Stimulated activated memory B cell treated with anti-CD40 and anti-IgM and Interleukin-4, amounts not matched to agents 10 μg/mL and 1 μg/mL and 100 μg/mL, for 72 hours (primary cell): ENCODE measurements at places on chromosomes 1 and 21.

DNA sequence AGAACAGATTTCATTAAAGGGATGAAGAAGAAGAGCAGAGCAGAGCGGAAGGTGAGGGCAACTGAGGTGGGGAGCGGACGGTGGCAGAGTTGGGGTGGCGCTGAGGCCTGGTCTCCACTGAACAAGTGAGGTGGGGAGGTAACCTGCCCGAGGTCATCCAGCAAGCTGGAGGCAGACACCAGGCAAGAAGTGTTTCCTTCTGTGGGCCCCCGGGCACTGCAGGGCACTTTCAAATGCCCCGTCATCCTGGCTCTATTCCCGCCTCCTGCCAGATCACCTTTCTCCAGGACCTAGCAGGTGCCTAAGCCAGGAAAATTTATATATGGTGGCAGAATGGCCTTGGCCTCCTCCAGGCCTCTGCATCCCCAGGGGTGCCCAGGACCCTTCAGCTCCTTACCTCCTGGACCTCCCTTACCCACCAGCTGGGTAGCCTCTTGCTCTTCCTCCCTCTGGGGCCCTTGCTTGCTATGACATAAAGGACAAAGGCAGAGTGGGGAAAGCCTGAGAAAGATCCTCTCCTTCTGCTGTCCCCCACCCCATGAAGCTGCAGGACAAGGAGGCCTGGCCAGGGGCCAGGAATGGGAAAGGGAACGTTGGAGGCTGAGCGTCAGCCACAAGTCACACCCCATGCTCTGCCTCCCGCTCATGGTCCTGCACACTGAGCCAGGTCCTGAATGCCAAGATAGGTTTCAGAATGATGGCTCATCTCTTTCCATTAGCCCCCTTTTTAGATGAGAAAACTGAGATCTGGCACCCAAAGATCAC, 29.0 kb downstream of the VWA5B1 start:
- no peak overlapping the region for H3K27ac ChIP-seq
- ATAC-seq: no peak
- peaks cover 36% of the 10 kb centered on the region for H3K27me3 ChIP-seq
- peaks cover 22% of the 10 kb centered on the region for H3K4me1 ChIP-seq

- H3K4me1 ChIP-seq: peaks cover 8% of the 10 kb centered on the region
- H3K27ac ChIP-seq: no peak overlapping the region
- H3K27me3 ChIP-seq: no peaks in the 10 kb centered on the region
- H3K36me3 ChIP-seq: no peaks in the 10 kb centered on the region
- no peak for ATAC-seq
- H3K4me3 ChIP-seq: no peak overlapping the region
Measured at GRCh38 chr1:220902916-220903315, 23.7 kb downstream of the HLX start.

DNA sequence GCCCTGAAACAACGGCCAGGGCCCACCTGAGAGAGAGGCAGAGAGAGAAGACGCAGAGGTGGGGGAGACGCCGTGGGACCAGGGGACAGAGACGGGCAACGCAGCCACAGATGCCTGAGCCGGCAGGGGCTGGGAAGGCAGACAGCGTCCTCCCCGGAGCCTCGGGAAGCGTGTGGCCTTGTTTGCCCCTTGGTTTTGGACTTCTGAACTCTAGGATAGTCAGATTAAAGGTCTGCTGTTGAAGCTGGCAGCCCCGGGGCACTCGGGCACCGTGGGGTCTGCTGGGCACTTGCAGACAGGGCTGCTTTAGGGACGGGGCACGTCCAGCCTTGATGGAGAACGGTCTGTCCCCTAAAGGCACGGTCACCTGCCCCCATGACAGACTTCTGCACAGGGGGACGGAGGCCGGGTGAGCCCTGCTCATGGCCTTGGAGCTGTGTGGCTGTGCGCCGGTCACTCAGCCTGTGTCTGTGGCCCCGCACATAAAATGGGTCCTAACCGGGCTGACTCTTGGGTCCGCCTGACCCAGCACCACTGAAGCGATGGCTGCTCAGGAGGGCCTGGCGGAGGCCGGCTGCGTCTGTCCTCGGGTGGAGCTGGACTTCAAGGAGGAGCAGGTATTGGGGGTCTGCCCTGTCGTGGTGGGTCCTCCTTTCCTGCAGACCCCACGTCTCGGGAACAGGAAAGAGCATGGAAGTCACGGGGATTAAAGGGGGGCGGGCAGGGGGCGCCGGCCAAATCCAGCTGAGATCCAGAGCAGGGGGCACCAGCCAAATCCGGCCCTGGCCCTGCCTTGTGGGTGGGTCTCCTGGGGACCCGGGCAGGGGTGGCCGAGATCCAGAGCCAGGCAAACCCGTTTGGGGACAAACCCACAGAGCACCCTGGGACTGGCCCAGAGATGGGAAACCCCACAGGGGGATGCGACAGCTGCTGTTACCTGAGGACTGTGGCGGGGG, 9.6 kb upstream of the RNF223 start:
- no peak overlapping the region for H3K27ac ChIP-seq
- no peak overlapping the region for H3K4me3 ChIP-seq
- peaks cover 20% of the 10 kb centered on the region for H3K36me3 ChIP-seq
- ATAC-seq: no peak
- H3K4me1 ChIP-seq: peaks cover 13% of the 10 kb centered on the region

DNA sequence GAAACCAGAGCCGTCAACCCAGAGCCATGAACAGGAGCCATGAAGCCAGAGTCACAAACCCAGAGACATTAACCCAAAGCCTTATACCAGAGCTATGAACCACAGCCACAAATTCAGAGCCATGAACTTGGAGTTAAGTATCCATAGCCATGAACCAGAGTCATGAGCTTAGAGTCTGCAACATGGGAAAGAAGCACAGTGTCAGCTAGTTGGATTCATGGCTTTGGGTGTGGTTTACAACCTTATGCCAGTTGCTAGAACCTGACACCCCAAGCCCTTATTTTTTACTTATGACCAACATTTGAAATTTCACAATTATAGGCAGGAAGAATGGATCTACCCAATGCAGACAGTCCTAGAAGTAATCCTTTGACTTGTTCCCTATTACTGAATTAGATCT, 128.9 kb upstream of the FAM78B start:
- no peaks in the 10 kb centered on the region for H3K36me3 ChIP-seq
- H3K27ac ChIP-seq: no peak overlapping the region
- H3K4me1 ChIP-seq: no peaks in the 10 kb centered on the region
- peaks cover 9% of the 10 kb centered on the region for H3K27me3 ChIP-seq
- H3K4me3 ChIP-seq: no peak overlapping the region

DNA sequence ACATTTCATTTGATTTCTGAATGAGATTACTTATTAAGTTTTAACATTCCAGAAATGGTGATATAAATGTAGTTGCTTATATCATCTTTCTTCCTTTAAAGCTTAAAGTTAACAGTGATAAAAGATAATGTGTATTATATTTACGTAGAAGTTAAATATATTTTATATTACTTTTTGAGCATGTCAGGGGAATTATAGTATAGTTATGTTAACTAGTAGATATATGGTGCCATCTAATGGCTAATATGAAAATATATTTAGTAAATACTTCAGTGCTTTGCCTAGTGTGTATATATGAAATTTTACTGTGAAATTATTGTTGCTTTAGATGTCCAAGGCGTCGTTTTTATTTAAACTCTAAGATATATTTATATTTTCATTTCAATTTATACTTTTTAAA, 51.5 kb downstream of the SYT14 start:
- H3K27me3 ChIP-seq: peaks cover 69% of the 10 kb centered on the region
- H3K4me3 ChIP-seq: no peak overlapping the region
- H3K36me3 ChIP-seq: no peaks in the 10 kb centered on the region
- no peak overlapping the region for H3K27ac ChIP-seq

DNA sequence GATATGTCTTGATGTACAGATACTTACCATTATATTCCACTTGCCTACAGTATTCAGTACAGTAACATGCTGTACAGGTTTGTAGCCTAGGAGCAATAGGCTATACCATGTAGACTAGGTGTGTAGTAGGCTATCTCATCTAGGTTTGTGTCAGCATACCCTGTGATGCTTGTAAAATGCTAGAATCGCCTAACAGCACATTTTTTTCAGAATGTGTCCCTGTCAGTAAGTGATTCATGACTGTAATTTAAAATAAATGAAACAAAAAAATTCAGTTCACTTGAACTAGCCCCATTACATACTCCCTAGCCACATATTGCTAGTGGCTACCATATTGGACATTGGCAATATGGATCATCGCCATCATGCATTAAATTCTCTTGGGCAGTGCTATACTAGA, 51.3 kb downstream of the CLIC4 start:
- H3K36me3 ChIP-seq: peaks cover 25% of the 10 kb centered on the region
- no peak for ATAC-seq
- H3K27me3 ChIP-seq: no peaks in the 10 kb centered on the region
- H3K27ac ChIP-seq: no peak overlapping the region
- H3K4me1 ChIP-seq: peaks cover 37% of the 10 kb centered on the region
- no peak overlapping the region for H3K4me3 ChIP-seq

GRCh38 chr1:96934282-96934681, 212.7 kb downstream of the PTBP2 start:
- H3K4me1 ChIP-seq: no peaks in the 10 kb centered on the region
- H3K36me3 ChIP-seq: no peaks in the 10 kb centered on the region
- H3K27ac ChIP-seq: no peak overlapping the region

DNA sequence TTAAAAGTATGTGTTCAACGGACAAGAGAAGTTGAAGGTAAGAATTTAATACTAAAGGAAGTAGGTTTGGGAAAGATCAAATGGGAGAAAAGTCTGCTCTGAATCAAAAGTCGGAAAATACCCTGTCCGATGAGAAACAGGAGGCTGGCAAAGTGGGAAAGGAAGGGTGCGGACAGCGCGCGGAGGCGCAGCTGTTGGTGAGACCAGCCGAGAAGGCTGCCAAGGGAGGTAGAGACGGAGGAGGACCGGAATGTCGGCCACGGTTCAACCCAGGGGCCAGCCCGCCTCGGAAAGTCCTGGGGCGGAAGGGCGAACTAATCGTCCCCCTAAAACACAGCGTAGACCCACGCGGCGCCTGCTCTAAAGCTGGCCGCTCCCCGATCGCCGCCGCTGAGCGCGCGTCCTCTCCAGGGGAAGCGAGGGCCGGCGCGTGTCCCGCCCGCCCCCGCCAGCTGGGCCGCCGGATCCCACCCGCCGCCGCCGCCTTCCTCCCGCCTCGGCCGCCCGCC, 639 bp upstream of the SPATA1 start:
- H3K4me1 ChIP-seq: peaks cover 37% of the 10 kb centered on the region
- peak overlapping the region; percentile 93 for H3K27ac ChIP-seq
- no peaks in the 10 kb centered on the region for H3K27me3 ChIP-seq
- peak; percentile 74 for ATAC-seq
- peak overlapping the region; percentile 92 for H3K4me3 ChIP-seq

GRCh38 chr1:223210788-223211120, 67.7 kb upstream of the TLR5 start:
- no peak overlapping the region for H3K4me3 ChIP-seq
- no peak overlapping the region for H3K27ac ChIP-seq
- ATAC-seq: no peak

GRCh38 chr1:206809504-206810084, 37.3 kb upstream of the IL10 start:
- no peak overlapping the region for H3K4me3 ChIP-seq
- H3K27ac ChIP-seq: no peak overlapping the region
- H3K27me3 ChIP-seq: no peaks in the 10 kb centered on the region
- peaks cover 27% of the 10 kb centered on the region for H3K4me1 ChIP-seq
- no peak for ATAC-seq
- no peaks in the 10 kb centered on the region for H3K36me3 ChIP-seq

- H3K4me1 ChIP-seq: peaks cover 53% of the 10 kb centered on the region
- H3K4me3 ChIP-seq: peak overlapping the region; percentile 93
- no peaks in the 10 kb centered on the region for H3K36me3 ChIP-seq
Measured at GRCh38 chr1:229557913-229558414, 543 bp downstream of the ABCB10 start.

DNA sequence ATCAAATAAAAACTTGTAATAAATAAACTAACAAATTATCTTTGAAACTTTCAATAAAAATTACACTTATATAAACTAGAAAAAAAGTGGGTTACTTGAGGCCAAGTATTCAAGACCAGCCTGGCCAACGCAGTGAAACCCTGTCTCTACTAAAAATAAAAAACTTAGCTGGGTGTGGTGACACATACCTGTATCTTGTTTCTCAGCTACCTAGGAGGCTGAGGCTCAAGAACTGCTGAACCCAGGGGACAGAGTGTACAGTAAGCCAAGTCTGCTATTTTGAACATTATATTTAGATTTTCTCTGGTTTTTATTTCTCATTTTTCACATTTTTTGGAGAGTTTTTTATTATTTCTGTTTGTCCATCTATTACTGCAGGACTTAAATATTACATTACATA, 1397.6 kb upstream of the B3GALT2 start:
- H3K4me3 ChIP-seq: no peak overlapping the region
- H3K4me1 ChIP-seq: no peaks in the 10 kb centered on the region
- H3K27me3 ChIP-seq: no peaks in the 10 kb centered on the region
- H3K36me3 ChIP-seq: no peaks in the 10 kb centered on the region
- no peak overlapping the region for H3K27ac ChIP-seq
- no peak for ATAC-seq

GRCh38 chr1:101884621-101885020, 112.1 kb downstream of the OLFM3 start:
- H3K4me1 ChIP-seq: no peaks in the 10 kb centered on the region
- ATAC-seq: no peak
- H3K4me3 ChIP-seq: no peak overlapping the region
- no peaks in the 10 kb centered on the region for H3K36me3 ChIP-seq

DNA sequence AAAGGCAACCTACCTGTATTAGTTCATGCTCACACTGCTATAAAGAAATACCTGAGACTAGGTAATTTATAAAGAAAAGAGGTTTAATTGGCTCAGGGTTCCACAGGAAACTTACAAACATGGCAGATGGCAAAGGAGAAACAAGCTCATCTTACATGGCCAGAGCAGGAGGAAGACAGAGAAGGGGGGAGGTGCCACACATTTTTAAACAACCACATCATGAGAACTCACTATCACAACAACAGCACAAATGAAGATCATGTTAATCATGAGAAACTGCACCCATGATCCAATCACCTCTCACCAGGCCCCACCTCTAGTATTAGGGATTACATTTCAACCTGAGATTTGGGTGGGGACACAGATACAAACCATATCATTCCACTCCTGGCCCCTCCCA, 90.6 kb upstream of the KCTD3 start:
- H3K27ac ChIP-seq: no peak overlapping the region
- H3K27me3 ChIP-seq: no peaks in the 10 kb centered on the region
- H3K4me1 ChIP-seq: no peaks in the 10 kb centered on the region
- no peak overlapping the region for H3K4me3 ChIP-seq
- no peak for ATAC-seq
- no peaks in the 10 kb centered on the region for H3K36me3 ChIP-seq

- no peaks in the 10 kb centered on the region for H3K4me1 ChIP-seq
- H3K36me3 ChIP-seq: no peaks in the 10 kb centered on the region
- ATAC-seq: no peak
- H3K4me3 ChIP-seq: no peak overlapping the region
- no peaks in the 10 kb centered on the region for H3K27me3 ChIP-seq
- H3K27ac ChIP-seq: no peak overlapping the region
Measured at GRCh38 chr1:52876843-52877242, 34.3 kb downstream of the ZYG11A start.

GRCh38 chr21:33053951-33054350, 16.0 kb upstream of the OLIG1 start:
- H3K27ac ChIP-seq: no peak overlapping the region
- H3K27me3 ChIP-seq: peaks cover 52% of the 10 kb centered on the region
- no peaks in the 10 kb centered on the region for H3K36me3 ChIP-seq

- no peaks in the 10 kb centered on the region for H3K36me3 ChIP-seq
- H3K27me3 ChIP-seq: no peaks in the 10 kb centered on the region
- no peak for ATAC-seq
- no peak overlapping the region for H3K27ac ChIP-seq
Measured at GRCh38 chr1:112817555-112818373, 102.6 kb upstream of the PPM1J start.
